NCI-H1694 treated with DMSO at 0.1 percent for 48 hours (cell line): ENCODE measurements at places on chromosomes 3 and 15.

DNA sequence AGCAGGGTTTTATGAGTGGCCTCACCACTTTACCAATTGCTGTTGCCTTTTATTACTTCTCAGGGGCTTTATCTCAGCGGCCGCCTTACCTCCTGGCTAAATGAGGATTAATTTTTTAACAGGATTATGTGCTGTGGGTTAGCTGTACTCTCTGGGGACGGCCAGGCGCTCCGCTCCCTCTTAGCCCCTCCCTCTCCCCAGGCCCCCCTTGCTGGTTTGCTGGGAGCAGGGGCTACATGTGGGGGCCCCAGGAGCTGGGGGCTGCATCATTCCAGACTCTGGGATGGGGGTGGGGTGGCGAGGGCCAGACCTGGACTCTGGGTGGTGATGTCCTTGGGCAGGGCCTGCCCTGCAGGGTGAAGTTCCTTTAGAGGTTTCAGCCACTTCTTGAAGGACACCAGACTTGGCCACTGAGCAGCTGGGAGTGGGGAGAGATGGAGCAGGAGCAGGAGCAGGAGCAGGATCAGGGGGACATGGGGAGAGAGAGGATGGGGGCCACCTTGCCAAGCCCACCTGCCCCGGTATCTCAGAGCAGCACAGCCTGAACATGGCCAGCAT is 196.1 kb downstream of the GOLGA6L6 start:
- DNase-seq, result no peak

DNA sequence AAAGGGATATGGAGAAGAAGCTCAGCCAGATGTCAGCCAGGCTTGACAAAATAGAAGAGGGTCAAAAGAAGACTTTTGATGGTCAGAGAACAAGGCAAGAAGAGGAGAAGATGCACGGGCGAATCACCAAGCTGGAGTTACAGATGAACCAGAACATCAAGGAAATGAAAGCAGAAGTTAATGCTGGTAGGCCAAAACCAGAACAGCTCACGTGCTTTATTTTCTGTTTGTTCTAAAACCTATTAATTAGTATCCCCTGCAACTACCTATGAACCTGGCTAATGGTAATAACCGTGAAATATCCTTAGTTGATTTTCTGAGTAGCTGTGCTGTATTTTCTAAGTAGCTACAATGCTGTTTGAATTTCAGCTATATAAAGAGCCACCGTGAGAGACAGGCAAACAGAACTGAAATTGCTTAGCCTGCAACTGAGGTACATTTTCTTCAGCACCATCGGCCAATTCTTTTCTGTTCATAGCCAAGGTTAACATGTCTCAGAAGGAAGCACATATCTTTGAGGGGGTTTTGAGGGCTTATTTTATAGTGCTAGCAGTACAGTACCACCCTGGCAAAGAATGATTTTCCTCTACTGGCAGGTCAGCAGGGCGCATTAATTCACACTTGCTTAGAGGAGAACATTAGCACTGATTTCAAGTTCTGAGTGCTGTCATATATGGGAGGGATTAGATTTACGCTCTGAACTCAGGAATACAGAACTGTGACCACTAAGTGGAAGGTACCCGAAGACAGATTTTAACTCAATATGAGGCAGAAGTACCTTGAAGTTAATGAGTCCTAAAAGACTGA is 78.9 kb downstream of the FAM81A start:
- no peak for DNase-seq

GRCh38 chr3:36893826-36894225 is 51.0 kb downstream of the TRANK1 start:
- no peak for DNase-seq

GRCh38 chr3:5194801-5195509 is 7.4 kb downstream of the EDEM1 start:
- DNase-seq, result no peak

GRCh38 chr3:161274691-161275298 is 53.7 kb downstream of the NMD3 start:
- DNase-seq, result peak; percentile 52

DNA sequence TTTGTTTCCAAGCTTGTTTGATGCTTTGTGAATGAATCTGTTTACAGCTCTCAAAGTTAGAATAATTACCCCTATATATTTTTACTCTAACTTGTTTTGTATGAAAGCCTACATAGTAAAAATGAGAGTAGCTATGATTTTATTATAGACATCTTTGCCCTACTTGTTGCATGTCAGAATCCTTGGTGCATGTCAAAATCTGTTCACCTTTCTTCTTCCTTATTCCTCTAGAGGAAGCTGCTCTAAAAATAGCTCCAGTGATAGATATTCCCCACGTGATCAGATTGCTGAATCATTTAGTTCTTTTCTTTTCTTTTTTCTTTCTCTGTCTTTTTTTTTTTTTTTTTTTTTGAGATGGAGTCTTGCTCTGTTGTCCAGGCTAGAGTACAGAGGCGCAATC is 39.8 kb downstream of the LRRC49 start:
- DNase-seq, result no peak

GRCh38 chr15:81744364-81744763 is 301.5 kb downstream of the MEX3B start:
- DNase-seq, result no peak
